ENCODE measurements at places on chromosomes 2 and 18.

DNA sequence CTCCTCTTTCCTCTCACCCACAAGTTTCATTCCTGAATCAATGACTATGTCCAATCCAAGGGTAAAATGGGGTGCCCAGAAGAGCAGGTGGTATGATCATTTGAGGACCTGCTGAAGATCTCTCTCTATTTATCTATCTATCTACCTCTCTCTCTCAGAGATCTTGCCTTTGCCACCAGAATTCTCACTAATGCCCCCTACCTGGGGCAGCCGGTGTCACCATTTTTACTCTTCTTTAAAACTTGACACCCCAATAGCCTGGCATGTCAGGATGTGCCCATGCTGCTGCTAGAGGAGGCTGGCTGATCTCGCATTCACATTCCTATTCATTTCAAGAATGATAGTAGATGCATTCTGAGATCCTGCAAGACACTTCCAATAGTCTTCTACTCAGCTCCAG is 24.3 kb upstream of the RPIA start:
- no peak for DNase-seq

DNA sequence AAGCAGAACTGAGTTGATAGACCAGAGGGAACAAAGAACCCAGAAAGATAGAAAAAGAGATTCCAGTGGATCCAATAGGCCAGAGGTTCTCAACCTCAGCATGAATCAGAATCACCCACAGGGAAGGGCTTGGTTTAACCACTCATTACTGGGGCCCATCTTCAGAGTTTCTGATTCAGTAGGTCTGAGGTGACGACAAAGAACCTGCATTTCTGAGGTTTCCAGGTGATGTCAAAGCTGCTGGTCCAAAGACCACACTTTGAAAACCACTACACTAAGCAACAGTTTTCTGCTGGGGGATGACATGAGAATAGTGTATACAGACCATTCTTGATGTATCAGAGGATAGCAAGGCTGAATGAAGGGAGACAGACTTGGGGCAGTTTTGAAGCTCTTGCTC is 296.9 kb upstream of the STON1 start:
- no peak for DNase-seq

DNA sequence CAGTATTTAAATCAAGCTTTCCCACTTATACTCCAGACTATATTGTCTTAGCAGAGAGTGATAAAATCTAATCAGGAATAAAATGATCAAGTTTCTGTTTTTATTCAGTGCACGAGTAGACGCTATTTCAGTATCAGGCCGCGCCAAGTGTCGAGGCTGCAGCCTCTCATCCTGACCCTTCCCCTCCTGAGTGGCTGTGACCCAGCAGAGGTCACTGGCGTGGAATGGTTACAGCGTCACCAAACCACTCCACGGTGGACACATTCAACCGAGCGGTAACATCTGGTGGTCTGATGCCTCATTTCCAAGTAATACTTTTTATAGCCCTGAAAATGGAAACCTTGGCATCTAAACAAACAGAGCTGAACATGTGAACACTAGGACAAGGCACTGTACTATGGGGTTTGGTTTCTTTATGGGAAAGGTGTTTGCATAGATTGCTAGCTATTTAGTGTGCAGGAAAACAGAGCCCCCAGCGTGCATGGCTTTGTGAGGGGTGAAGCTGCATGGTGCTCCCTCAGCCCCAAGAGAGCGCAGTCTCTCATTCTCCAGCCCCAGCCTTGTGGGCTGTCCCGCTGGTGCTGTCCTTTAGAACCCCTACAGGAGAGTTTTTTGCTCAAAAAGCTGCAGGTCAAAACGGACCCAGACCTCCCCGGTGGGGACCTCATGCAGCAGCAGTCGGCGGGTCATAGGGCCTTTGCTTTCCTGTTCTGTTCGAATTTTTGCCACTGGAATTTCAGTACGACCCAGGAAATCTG is 28.4 kb downstream of the FAM228A start:
- no peak for DNase-seq

- DNase-seq = no peak
These were observed 134.4 kb downstream of the MAIP1 start for GRCh38 chr2:200089756-200090109.

- DNase-seq = peak; percentile 85
These were observed 45.2 kb upstream of the ST3GAL5 start for GRCh38 chr2:85933753-85934594.

DNA sequence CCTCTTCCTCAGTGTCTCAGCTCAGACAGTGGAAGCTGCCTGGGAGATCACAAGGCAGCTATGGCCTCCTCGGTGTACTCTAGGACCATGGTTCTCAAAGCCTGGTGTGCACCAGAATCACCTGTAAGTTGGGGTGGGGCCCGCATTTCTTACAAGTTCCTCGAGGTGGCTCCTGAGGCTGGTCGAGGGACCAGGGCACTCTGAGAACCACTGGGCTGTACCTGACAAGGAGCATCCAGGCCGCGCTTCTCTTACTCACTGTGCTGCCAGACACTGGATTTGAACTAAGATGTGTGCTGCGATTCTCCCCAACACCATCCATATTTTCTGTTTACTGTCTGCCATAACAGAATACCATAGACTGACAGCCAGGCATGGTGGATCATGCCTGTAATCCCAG is 59.5 kb downstream of the DIPK1C start:
- DNase-seq = no peak

All from K562 (cell line).